Amniotic epithelial cell (primary cell): ENCODE measurements at places on chromosomes 3 and 15.

DNA sequence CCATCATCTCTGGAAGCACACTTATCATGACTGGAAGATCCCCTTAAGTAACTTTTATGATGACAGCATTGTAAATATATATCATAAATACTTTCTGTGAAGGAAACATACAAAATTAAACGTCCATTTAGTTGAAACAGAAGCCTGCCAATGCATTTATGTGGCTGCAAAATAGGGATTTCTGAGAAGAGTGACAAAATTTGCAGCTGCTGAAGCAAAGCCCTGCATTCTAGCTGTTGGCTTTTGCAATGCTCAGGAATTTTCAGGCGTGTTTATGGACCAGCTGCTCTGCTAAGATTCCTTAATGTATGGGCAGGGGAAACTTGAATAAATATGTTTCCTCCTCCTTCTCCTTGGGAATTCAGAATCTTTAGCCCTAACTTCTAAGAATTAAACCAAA, 137.3 kb downstream of the CACNA2D3 start:
- DNase-seq: no peak

- DNase-seq: no peak
These were observed 29.6 kb upstream of the EPHB1 start for GRCh38 chr3:134765468-134765867.

DNA sequence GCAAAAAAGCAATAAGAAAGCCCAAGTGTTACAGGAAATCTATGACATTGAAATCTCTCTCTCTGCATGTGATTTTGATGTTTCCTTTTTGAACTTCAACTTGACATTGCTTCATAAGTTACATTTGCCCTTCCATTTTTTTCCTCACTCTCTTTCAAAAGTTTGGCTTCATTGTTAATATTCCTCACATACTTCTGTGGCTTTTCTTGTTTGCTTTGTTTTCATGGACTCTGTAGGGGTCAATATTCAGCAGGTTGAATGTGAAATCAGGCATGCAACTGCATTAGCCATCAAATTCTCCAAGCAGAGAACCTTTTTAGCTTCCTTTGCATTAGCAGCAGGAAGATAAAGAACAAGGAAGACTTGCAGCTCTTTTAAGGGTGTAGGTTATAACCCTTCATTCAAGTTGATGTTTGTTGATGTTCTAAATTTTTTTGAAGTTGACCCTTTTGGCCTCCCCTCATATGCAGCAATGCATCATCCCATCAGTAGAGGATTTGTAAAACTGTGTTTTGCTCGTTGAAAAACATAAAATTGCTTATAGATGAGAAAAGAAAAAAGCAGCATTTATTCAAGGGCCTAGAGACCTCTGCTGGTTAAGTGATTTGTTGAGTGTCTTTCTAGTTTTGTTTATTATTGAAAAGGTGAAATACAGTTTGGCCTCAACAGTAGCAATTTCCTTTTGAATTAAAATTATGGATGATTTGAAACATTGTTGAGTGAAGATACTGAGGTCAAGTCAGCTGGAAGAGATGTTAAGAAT, 211.4 kb downstream of the IL5RA start:
- DNase-seq: no peak

GRCh38 chr15:80152896-80153876, at the start of gene FAH:
TSS of gene FAH (plus strand) at chr15:80152999. CDS start at chr15:80153055, 56 bp downstream.
- peak; percentile 70 for DNase-seq

- peak; percentile 0 for DNase-seq
These were observed 910.0 kb upstream of the ROBO1 start for GRCh38 chr3:80677796-80678195.

GRCh38 chr15:58522391-58522790, 90.6 kb downstream of the LIPC start:
- DNase-seq: no peak

- no peak for DNase-seq
These were observed 65.1 kb downstream of the GOLIM4 start for GRCh38 chr3:168030577-168030976.

DNA sequence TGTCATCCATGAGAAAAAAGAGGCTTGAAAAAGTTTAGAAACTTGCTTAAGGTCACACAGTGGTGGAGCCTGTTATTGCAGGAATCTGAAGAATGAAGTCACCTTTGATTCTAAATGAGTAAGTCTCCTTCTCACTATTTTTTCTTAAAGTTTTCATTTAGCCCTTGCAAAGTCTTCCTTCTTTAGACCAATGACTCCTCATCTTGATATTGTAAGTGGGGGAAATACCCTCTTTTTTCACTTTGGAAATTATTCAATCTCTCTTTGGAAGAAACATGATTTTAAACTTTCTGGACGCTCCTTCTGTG, 787 bp upstream of the SLMAP start:
- DNase-seq: peak; percentile 46

DNA sequence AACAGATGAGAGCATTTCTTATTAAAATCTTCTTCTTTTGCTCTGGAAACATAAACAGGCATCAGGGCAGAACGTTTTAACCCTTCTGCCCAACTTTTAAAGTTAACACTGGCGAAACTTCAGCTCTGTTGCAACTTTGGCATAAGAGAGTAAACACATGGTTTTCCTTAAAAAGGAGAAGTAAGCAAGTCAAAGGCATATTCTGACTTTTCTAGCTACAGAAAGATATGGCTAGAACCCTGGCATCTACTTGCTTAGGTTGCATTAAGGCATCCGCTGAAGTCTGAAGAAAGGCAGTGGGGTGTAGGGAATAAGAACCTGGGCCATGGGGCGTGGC, 13.3 kb upstream of the IL16 start:
- DNase-seq: no peak

GRCh38 chr3:192187485-192188051, 539.8 kb downstream of the FGF12 start:
- no peak for DNase-seq

DNA sequence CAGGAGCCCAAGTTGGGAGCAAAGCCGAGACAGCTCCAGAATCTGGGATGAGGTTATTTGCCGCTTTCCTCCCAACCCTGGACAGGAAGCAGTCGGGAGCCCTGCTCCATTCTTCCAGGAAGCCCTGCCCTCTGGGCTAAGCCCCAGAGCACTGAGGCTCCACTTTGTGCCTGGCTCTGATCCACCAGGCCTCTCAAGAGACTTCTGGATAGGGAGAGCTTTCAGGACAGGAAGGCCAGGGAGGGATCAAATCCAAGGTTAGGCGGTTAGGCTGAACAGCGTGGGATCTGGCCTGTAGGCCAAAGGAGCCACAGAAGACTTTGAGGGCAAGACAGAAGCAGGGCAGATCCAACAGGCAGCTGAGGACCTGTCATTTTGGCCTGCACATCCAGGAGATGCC, 835 bp downstream of the STOML1 start:
- peak; percentile 78 for DNase-seq

- no peak for DNase-seq
These were observed 22.2 kb upstream of the NRROS start for GRCh38 chr3:196617256-196617655.

DNA sequence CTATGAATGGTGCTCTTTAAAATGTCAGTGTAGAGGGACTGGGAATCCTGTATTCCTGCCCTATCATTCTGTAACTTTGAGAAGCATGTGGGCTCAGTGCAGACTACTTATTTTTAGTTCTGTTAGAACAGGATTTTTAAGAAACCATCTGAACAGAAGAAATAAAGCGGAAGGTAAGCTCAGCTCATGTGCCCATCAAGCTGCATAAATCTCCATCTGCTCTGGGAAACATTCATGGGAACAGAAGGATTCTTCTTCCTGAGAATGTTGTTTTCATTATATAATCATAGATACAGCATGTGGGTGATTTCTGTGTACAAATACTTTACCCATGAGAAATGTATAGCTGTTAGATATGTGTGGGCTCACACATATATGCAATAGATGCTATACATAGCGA, 69.9 kb downstream of the SIDT1 start:
- no peak for DNase-seq
